Motor neuron (in vitro differentiated cells): ENCODE measurements at places on chromosomes 5 and 9.
A peak's percentile ranks its signal among the peaks of the same experiment; 100 is the strongest.

DNA sequence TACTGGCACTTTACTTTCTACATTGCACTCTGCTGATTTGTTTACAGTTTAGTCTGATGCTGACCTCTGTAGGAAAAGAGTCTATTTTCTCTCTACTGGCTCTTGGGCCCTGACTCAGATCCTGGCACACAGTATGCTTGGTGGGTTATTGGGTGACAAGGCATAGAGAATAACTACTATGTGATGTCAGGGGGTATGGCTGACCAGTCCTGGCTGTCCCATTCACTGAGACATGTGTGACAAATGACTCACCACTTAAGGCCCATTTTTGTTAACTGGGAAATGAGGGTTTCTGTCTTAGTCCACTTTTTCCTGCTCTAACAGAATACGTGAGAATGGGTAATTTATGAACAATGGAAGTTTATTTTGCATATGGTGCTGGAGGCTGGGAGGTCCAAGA lies 66.4 kb downstream of the DAPK1 start:
- no peak for ATAC-seq

DNA sequence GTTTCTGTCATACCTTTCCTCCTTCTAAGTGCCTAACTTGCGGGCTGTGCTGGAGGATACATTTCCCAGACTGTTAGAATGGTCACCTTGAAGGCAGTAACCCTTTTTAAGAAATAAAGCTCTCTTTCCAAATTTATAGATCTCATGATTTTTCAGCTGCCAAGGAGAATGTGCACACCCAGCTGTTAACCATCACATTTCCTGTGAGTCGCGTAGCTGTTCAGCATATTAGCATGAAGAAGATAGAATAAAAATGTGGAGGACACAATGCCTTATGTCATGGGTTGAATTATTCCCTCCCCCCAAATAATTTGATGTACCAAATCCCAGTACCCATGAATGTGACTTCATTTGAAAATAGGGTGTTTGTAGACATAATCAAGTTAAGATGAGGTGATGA lies 729.4 kb downstream of the MTRR start:
- peak; percentile 23 for ATAC-seq

- ATAC-seq = no peak
Observed at GRCh38 chr9:13387734-13388067, 108.2 kb upstream of the MPDZ start.

GRCh38 chr5:124182133-124182532 lies 564.3 kb downstream of the ZNF608 start:
- ATAC-seq = no peak
